Thoracic aorta (tissue), 2 donors: ENCODE measurements at places on chromosomes 7 and 10.
A peak's percentile ranks its signal among the peaks of the same experiment; 100 is the strongest.

- no peak for DNase-seq
- no peaks in the 10 kb centered on the region for H3K27me3 ChIP-seq
- H3K36me3 ChIP-seq: peaks cover 4% of the 10 kb centered on the region
- H3K4me1 ChIP-seq: peaks cover 39% of the 10 kb centered on the region
These were observed 48.3 kb downstream of the NOD1 start for GRCh38 chr7:30430276-30430675.

- no peaks in the 10 kb centered on the region for H3K36me3 ChIP-seq
- no peak overlapping the region for H3K4me3 ChIP-seq
- no peak for DNase-seq
- H3K27me3 ChIP-seq: no peaks in the 10 kb centered on the region
These were observed 6.0 kb upstream of the CCDC136 start for GRCh38 chr7:128785738-128786137.

GRCh38 chr10:94878649-94879048 lies 59.8 kb upstream of the CYP2C9 start:
- H3K27ac ChIP-seq: no peak overlapping the region
- H3K4me1 ChIP-seq: no peaks in the 10 kb centered on the region
- no peaks in the 10 kb centered on the region for H3K36me3 ChIP-seq
- H3K27me3 ChIP-seq: no peaks in the 10 kb centered on the region
- no peak overlapping the region for H3K4me3 ChIP-seq

DNA sequence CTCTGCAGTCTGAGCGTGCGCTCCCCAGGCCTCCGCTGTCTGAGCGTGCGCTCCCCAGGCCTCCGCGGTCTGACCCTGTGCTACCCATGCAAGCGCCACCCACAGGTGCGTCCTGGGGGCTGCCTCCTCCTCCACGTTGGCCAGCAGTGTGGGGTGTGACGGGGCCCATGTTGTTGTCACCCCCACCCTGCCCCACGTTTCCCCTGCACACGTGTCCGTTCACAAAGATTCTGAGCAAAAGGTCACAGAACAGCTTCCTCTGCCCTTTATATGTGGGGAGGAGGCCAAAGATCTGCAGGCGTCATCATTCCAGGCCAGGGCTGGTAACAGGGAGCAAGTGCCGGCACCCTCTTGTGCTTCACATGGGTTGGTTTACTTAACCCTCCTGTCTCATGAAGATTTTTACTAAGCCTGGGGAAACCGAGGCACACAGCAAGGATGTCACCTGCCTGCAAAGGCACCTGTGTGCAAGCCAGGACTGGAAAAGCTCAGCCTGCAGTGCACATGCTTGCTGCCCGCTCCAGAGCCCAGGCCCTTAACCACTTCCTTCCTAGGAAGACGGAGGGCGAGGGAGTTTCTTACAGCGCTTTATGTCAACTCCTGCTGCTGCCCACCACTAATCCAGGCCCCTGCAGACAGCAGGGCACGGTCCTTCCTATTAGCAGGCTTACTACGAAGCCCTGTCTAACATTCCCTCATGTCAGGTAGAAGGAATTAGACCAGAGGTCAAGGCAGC lies 4.8 kb downstream of the GPR146 start:
- H3K36me3 ChIP-seq: no peaks in the 10 kb centered on the region
- no peaks in the 10 kb centered on the region for H3K27me3 ChIP-seq
- DNase-seq: no peak
- H3K4me1 ChIP-seq: peaks cover 19% of the 10 kb centered on the region
- no peak overlapping the region for H3K4me3 ChIP-seq
- no peak overlapping the region for H3K27ac ChIP-seq

- no peak overlapping the region for H3K27ac ChIP-seq
- no peak for DNase-seq
- no peak overlapping the region for H3K4me3 ChIP-seq
- peaks cover 8% of the 10 kb centered on the region for H3K4me1 ChIP-seq
These were observed 1.9 kb upstream of the NRF1 start for GRCh38 chr7:129609666-129610065.

GRCh38 chr10:73917566-73918305 lies 6.8 kb downstream of the PLAU start:
- H3K36me3 ChIP-seq: peaks cover 3% of the 10 kb centered on the region
- DNase-seq: no peak
- H3K27ac ChIP-seq: no peak overlapping the region
- H3K4me1 ChIP-seq: no peaks in the 10 kb centered on the region
- H3K27me3 ChIP-seq: no peaks in the 10 kb centered on the region

DNA sequence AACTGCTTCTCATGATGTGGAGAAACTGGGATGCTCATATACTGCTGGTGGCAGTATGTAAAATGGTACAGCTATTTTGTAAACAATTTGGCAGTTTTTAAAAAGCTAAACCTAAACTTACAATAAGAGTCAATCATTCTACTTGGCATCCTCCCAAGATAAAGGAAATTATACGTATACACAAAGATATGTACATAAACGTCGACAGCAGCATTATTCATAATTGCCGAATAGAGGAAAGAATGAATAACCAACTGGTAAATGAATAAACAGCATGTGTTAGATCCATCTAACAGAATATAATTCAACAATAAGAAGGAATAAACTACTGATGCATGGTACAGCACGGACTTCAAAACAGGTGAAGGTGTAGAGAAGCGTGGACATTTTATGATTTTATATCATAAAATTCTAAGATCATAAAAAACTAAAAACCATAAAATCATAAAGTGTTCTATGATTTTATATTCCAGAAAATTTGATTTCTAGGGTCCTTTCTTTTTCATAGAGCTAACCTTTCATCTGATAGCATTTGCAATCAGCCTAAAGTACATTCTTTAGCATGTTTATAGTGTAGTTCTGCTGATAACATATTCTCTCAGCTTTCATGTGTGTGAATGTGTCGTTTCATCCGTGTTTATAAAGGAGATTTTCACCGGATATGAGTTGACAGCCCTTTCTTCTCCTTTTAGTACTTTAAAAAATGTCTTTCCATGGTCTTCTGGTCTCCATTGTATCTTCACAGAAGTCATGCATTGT lies 261.5 kb downstream of the DIP2C start:
- H3K4me1 ChIP-seq: no peaks in the 10 kb centered on the region
- H3K27me3 ChIP-seq: no peaks in the 10 kb centered on the region
- no peak overlapping the region for H3K4me3 ChIP-seq
- H3K36me3 ChIP-seq: no peaks in the 10 kb centered on the region
- H3K27ac ChIP-seq: no peak overlapping the region
- no peak for DNase-seq

DNA sequence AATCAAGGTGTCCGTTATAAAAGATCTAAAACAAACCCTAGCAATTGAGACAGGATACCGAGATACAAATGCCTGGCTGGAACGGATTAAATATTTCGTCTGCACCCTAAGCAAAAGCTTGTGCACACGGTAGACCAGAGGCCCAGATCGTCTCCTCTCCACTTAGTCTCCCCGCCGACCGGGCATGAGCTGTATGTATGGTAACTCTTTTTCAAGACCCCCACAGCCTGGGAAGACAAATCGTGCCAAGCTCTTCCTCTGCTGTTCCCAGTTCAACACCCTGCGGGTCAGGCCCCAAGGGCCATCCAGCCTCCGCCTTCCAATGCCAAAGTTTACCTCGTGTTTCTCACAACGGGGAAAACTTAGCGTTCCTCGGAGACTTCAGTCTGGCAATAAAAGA lies 285.7 kb upstream of the GALNT17 start:
- no peaks in the 10 kb centered on the region for H3K4me1 ChIP-seq
- H3K36me3 ChIP-seq: no peaks in the 10 kb centered on the region
- no peaks in the 10 kb centered on the region for H3K27me3 ChIP-seq
- no peak overlapping the region for H3K4me3 ChIP-seq

DNA sequence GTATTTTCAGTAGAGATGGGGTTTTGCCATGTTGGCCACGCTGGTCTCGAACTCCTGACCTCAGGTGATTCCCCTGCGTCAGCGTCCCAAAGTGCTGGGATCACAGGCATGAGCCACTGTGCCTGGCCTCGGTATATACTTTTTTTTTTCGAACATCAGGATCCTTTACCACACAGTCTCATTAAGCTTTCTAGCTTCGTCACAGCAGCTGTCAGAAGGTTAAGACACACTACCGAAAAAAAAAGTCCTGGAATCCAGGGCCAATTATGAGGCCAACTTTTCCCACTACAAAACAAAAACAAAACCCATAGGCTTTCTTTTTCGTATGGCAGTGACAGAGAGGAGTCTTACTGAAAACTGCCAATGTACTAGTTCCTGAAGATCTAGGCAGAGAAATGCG lies 30.7 kb downstream of the ZC3HC1 start:
- H3K27me3 ChIP-seq: no peaks in the 10 kb centered on the region
- H3K27ac ChIP-seq: no peak overlapping the region
- H3K4me1 ChIP-seq: no peaks in the 10 kb centered on the region
- peaks cover 54% of the 10 kb centered on the region for H3K36me3 ChIP-seq
- no peak overlapping the region for H3K4me3 ChIP-seq

DNA sequence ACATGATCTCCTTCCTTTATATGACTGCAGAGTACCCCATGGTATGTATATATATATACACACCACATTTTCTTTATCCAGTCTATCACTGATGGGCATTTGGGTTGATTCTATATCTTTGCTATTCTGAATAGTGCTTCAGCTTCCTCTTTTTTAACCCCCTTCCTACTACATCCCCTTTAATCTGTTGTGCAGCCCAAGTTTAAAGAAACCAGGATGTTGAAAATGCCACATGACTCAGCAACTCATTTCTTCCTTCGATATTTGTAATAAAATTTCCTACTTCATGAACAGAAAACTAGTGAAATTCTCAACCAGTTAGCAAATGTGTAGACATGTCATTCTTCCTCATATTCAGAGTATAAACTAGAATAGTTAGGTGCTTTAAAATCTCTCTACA lies 1245.7 kb upstream of the SORCS1 start:
- H3K4me3 ChIP-seq: no peak overlapping the region
- H3K27me3 ChIP-seq: no peaks in the 10 kb centered on the region
- no peak for DNase-seq
- no peak overlapping the region for H3K27ac ChIP-seq

GRCh38 chr7:43870316-43870715 lies 999 bp upstream of the MRPS24 start:
- H3K4me3 ChIP-seq: peak overlapping the region; percentile 83
- peaks cover 30% of the 10 kb centered on the region for H3K4me1 ChIP-seq
- peak overlapping the region; percentile 98 for H3K27ac ChIP-seq
- DNase-seq: no peak

DNA sequence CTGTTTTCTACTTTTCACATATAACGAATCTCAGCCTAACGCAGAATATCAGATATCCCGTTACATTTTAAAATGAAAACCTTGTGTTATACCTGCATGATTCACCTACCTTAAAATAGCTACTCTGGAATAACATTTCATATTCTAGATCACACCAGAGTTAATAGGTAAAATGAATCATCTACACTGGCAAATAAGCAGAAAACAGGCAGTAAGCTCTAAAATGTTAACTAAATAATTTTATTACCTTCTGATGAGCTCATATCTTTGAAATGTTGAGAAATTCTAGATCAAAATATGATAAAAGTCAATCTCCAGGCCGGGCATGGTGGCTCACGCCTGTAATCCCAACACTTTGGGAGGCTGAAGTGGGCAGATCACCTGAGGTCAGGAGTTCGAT lies 71.3 kb downstream of the CPEB3 start:
- H3K27me3 ChIP-seq: no peaks in the 10 kb centered on the region
- no peak overlapping the region for H3K27ac ChIP-seq
- DNase-seq: no peak
- H3K36me3 ChIP-seq: peaks cover 7% of the 10 kb centered on the region

- H3K27ac ChIP-seq: no peak overlapping the region
- H3K36me3 ChIP-seq: no peaks in the 10 kb centered on the region
- no peak overlapping the region for H3K4me3 ChIP-seq
- DNase-seq: no peak
- H3K27me3 ChIP-seq: no peaks in the 10 kb centered on the region
These were observed 38.9 kb upstream of the CTBP2 start for GRCh38 chr10:125199270-125199669.

GRCh38 chr7:121278120-121279021 lies 50.4 kb upstream of the WNT16 start:
- no peak overlapping the region for H3K4me3 ChIP-seq
- H3K4me1 ChIP-seq: peaks cover 3% of the 10 kb centered on the region
- peak overlapping the region; percentile 25 for H3K27ac ChIP-seq
- DNase-seq: no peak
- H3K27me3 ChIP-seq: no peaks in the 10 kb centered on the region
- no peaks in the 10 kb centered on the region for H3K36me3 ChIP-seq

- H3K27me3 ChIP-seq: no peaks in the 10 kb centered on the region
- no peak for DNase-seq
- H3K36me3 ChIP-seq: no peaks in the 10 kb centered on the region
- H3K4me1 ChIP-seq: peaks cover 28% of the 10 kb centered on the region
- H3K27ac ChIP-seq: peak overlapping the region; percentile 36
- no peak overlapping the region for H3K4me3 ChIP-seq
These were observed 40.3 kb upstream of the LRRC17 start for GRCh38 chr7:102872460-102872859.

GRCh38 chr7:11193131-11193867 lies 219.6 kb downstream of the PHF14 start:
- H3K36me3 ChIP-seq: no peaks in the 10 kb centered on the region
- H3K4me1 ChIP-seq: peaks cover 8% of the 10 kb centered on the region
- peak overlapping the region; percentile 65 for H3K4me3 ChIP-seq
- no peak overlapping the region for H3K27ac ChIP-seq

- H3K27ac ChIP-seq: no peak overlapping the region
- H3K4me3 ChIP-seq: no peak overlapping the region
- H3K36me3 ChIP-seq: peaks cover 25% of the 10 kb centered on the region
- DNase-seq: no peak
These were observed 59.9 kb downstream of the DAGLB start for GRCh38 chr7:6387734-6388294.
